Mammary epithelial cell (primary cell): ENCODE measurements at places on chromosomes 13 and 19. TPM values are rescaled to one million over a fixed set of nuclear protein-coding genes. Genes with fewer than 3 reads are reported as not detected.

DNM2 gene
- polyA plus RNA-seq, result 60.2 TPM

NTN5 gene
- 0.03 TPM for polyA plus RNA-seq

MARCHF2 gene
- 22.4 TPM for polyA plus RNA-seq

AMH gene
- polyA plus RNA-seq, result 0.23 TPM

GIPC3 gene
- 0.01 TPM for polyA plus RNA-seq

ZNF682 gene
- not detected for polyA plus RNA-seq

ZNF222 gene
- 2.1 TPM for polyA plus RNA-seq

ERICH6B gene
- not detected for polyA plus RNA-seq

GRIN3B gene
- 0.67 TPM for polyA plus RNA-seq

PLEKHJ1 gene
- polyA plus RNA-seq, result 68.8 TPM

CGB2 gene
- not detected for polyA plus RNA-seq

AMER2 gene
- polyA plus RNA-seq, result not detected

GJB6 gene
- polyA plus RNA-seq, result 1.4 TPM

OXGR1 gene
- polyA plus RNA-seq, result not detected

OR10H4 gene
- polyA plus RNA-seq, result not detected

PRR19 gene
- polyA plus RNA-seq, result 2.2 TPM

ZSCAN18 gene
- 5.9 TPM for polyA plus RNA-seq

CGB8 gene
- polyA plus RNA-seq, result not detected

TRPC4 gene
- polyA plus RNA-seq, result not detected

FBXO17 gene
- 7.1 TPM for polyA plus RNA-seq

SH2D3A gene
- polyA plus RNA-seq, result 31.9 TPM

LRRC8E gene
- polyA plus RNA-seq, result 6.5 TPM

KXD1 gene
- polyA plus RNA-seq, result 159 TPM

ITPKC gene
- polyA plus RNA-seq, result 25.4 TPM

PNMA8B gene
- polyA plus RNA-seq, result 0.01 TPM

SHISA2 gene
- 0.49 TPM for polyA plus RNA-seq

OR10H5 gene
- not detected for polyA plus RNA-seq

WTIP gene
- polyA plus RNA-seq, result 5.8 TPM

CYP4F3 gene
- polyA plus RNA-seq, result 0.86 TPM

BRCA2 gene
- 3.0 TPM for polyA plus RNA-seq

MYO16 gene
- polyA plus RNA-seq, result 0.03 TPM

NR2F6 gene
- polyA plus RNA-seq, result 25.3 TPM

CGB1 gene
- not detected for polyA plus RNA-seq

TEX29 gene
- not detected for polyA plus RNA-seq

HIF3A gene
- 0.05 TPM for polyA plus RNA-seq
